ENCODE measurements at places on chromosomes 1 and 21. TPM values are rescaled to one million over a fixed set of nuclear protein-coding genes. Genes with fewer than 3 reads are reported as not detected.

RPE65 gene
- total RNA-seq: not detected

FCRL2 gene
- 0.19 TPM for total RNA-seq

MARK1 gene
- total RNA-seq: 11.1 TPM

CYP2J2 gene
- total RNA-seq: not detected

RUNX3 gene
- 5.0 TPM for total RNA-seq

OR2T29 gene
- not detected for total RNA-seq

SOD1 gene
- total RNA-seq: 183 TPM

ZBTB40 gene
- total RNA-seq: 14.9 TPM

TTC39A gene
- 1.6 TPM for total RNA-seq

- DNase-seq: no peak
Measured at GRCh38 chr1:65844821-65845534, 52.3 kb downstream of the PDE4B start.

DNA sequence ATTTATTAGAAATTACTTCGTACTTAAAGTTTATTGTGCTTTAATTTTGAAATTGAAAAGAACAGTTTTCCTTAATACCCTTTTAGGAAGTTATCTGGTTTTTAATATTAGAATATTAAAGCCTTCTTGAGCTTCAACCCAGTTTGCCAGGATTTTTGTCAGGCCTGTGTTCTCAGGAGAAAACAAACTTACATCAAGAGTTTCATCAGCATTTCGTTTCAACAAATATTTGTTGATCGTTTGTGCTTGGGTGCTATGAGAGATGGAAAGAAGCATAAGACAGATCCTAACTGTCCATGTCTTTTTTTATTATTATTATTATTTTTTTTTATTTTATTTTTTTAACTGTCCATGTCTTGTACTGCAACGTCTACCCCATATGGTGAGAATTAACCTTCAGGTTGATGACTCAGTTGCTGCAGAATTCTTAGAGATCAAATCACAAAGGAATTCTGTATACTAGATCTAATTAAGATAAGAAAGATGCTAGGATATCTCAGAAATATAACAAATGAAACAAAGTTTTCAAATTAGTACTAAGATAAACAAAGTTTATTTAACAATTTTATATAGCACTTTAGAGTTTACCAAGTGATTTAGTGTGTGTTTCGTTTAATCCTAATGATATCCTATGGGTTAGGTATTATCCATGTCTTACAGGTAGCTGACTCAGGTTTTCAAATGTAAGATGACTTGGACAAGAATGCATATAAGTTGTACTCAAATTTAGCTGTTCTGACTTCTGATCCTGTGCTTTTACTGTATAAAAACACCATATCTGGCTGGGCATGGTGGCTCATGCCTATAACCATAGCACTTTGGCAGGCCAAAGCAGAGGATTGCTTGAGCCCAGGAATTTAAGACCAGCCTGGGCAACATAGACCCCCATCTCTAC is 14.3 kb downstream of the FBXO28 start:
- no peak for DNase-seq

- no peak for DNase-seq
Measured at GRCh38 chr1:35243691-35244090, 24.8 kb upstream of the ZMYM4 start.

DNA sequence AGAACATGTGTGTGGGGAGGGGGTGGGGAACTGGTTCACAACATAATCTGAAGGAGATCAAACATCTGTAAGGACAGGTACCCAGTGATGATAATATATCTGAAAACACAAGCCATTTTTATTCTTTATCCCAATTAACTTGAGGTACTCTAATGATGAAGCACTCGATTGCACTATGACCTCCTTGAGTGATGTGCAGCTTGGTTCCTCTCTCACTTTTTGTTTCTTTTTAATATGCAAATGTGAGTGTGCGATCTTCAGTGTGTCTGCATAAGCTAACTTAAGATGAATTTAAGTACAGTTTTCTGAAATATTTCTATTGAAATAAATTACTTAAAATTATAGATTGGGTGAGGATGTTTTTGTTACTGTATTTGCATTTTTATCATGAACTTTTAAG is 50.6 kb upstream of the ANGPTL1 start:
- no peak for DNase-seq

DNA sequence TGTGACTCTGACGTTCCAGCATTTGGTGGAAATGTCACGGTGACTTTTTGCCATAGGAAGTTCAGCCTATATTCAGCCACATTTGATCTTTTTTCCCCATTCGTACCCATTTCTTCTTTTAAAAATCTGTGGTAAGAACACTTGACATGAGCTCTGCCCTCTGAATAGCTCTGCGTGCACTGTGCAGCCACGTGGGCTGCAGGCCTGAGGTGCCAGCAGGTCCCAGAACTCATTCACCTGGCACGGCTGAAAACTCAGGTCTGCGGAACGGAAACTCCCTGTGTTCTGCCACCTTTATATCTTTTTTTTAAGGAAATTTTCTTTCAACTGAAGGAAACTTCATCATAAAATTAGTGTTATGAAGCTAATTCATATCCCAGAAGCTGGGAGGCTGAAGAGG is 28.6 kb downstream of the CEP104 start:
- no peak for DNase-seq

DNA sequence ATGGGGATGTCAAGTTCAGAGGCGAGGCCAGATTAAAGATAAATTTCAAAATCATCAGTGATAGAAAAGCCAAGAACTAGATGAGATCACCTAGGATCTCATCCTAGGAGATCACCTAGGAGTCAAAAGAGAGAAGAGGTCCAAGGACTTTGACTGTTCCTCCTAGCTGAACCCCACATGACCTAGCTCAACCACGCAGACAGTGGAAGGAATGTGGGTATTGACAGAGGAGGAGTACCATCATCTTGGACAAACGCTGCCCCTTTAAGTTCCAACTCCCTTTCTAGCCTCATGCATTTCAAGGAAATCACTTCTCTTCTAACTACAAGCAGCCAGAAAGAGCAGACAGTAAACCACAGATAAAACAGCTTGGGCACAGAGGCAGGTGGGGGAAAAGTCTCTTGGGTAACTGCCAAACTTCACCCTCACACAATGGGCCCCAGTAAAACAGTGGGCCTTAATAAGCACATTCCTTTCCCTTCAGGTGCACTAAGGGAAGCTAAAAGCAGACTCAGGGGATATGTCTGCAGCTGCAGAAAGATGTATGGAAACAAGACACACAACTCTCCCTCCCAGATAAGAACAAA is 12.5 kb upstream of the FAM76A start:
- DNase-seq: no peak

DNA sequence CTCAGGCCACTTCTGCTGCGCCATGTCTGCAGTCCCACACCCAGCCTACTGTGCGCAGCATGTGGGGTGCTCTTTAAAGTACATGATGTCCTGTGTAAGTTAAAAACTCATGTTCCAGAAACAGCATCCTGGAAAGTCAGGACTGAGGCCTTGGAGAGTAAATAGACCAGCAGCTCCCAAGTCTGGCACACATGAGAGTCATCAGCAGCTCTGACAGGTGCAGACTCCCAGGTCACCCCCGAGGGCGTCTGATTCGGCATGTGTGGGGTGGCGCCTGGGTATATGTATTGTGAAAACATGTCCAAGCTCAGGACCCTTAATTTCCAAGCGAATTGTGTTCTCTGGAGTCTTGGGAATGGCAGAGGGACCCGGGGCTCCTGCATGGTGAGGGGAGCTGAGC is 120.1 kb upstream of the RUNX3 start:
- DNase-seq: no peak

DNA sequence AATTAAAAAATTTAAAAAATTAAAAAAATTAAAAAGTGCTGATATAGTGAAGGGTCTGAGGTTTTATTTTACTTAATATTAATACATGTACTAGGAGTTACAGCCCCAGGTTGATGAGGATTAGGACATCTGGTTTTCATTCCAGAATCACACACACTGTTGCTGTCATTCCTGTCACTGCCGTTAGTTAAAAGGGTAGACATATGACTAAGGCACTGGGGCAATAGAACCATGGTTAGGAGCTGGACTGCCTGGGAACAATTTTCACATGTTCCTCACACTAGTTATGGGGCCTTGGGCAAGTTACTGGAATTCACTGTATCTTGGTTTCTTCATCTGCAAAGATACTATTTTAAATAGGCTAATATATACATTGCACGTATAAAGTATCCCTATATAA is 191.8 kb upstream of the DPYD start:
- no peak for DNase-seq

DNA sequence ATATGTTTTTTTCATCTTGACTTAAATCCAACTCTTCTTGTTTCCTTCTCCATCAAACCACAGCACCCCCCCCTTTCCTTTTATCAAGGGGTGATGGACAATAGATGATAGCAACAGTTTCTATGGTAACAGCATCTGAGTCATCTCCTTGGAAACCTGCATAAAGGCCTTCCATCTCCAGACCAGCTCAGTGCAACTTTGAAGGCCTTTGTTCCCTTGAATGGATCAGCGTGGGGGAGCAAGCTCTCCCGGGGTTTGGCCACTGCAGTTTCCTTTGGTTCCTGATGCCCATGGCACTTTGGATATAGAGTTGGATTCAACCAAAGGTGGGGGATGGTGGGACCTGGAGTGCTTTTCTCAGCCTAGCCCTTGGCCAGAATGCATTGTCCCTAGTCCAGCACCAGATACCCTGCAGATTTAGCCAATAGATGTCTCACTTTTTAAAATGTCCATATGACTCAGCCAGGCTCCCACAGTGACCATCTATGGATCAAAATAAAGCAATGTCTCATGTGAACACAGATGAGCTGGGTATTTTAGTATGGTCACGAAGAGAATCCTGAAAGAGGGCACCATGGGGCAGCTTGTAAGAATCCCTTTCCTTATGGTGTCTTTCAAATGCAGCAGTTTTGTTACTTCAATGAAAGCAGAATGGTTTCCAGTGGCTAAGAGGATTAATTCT is 127.7 kb downstream of the SPATA46 start:
- DNase-seq: no peak

DNA sequence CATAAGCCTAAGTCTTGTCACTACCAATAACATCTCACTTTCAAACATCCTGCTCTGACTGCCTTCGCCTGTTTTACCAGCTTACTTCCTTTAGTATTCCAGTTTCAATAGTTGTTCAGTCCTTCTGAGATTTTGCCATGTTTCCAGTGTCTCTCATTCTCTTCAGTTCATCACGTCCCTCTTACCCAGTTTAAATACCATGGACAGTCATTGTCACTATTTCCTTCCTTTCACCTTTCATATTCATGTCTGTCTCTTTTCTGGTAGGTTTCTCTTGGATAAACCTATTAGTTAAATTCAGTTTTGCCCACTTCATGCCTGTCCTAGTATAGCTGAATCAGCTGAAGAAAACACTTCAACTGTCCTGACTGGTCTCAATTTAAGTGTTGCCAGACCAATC is 5.9 kb downstream of the ATF6 start:
- no peak for DNase-seq

DNA sequence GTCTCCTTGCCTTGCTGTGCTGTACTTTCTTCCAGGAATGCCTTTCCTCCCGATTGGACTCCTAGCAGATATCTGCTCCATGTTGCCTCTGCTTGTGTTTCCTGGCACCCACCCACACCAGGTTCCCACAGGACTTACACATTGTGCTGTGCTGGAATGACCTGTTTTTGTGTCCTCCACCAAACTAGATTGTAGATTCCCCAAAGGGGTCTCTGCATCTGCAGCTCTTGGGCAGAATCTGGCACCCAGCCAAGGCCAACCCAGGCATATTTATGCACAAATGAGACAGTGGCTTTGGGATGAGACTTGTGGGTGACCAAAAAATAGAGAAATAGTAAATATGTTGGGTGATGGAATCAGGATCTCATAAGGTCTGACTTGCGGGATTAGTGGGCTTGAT is 278.2 kb downstream of the RRAGC start:
- DNase-seq: no peak

- DNase-seq: no peak
Measured at GRCh38 chr1:82755671-82756070, 954.9 kb downstream of the ADGRL2 start.

GRCh38 chr1:168734271-168734670 is 5.3 kb upstream of the DPT start:
- DNase-seq: no peak

Data from posterior vena cava (tissue), 2 donors.